Cardiac septum (tissue), 1 donor: ENCODE measurements at places on chromosomes 2 and 18. TPM values are rescaled to one million over a fixed set of nuclear protein-coding genes. Genes with fewer than 3 reads are reported as not detected.

DNA sequence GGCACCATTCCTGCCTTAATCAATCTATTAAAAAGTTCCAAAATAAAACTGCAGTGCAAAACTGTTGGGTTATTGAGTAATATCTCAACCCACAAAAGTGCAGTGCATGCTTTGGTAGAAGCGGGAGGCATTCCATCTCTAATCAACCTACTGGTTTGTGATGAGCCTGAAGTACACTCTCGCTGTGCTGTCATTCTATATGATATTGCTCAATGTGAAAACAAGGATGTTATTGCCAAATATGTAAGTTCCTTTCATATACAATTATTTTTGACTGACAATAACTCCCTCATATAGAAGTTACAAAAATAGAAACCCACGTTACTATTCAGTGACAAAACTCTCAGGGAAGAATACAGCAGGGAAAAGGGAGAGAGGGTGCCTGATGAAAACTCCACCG lies 43.0 kb downstream of the OSGEPL1 start:
- no peak for DNase-seq

DNA sequence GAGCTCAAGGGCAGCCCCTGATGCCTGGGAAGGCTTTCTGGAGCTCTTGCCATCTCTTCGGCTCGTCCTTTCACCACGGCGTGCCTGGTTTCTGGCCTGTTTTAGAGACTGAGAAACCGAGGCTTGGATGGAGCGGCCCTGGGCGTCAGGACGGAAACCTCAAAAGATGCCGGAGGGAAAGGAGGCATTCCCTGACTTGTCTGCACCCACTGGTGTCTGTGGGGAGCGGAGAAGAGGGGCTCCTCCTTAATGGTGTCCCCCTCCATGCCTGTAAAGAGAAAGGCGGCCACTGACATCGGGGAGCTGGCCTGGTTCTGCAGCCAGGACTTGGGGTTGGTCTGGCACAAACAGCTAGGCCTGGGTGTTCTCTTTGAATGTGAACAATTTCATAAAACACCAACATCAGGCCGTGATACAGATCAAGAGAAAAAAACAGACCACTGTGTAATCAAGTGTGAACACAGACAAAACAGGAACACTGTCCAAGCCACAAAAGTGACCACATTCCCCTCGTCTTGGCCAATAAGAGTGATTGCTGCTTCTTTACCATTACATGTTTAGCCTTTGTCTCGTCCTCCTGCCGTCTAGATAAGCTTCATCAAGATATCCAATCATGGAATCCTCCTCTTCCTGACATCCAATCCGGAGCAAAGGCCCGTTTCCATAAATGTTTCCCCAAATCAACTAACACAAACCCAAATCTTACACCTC lies 633 bp upstream of the ILKAP start:
- no peak for DNase-seq

DNA sequence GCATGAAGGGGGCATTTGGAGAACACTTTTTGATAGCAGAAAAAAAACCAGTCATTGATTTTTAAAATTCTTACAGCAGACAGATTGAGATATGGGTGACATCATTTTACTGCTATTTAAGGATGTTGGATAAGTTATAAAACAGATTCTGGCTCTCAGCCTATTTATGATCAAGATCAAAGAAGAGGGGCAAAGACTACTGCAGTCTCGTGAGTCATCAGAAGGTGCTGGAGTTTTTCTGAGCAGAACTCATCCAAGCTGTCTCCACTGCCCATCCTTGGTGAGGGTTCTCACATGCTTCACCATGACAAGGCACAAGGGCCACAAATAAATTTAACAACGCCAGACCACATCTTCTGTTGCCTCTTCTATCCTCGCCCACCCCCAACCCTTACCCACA lies 58.8 kb downstream of the ST6GAL2 start:
- DNase-seq = no peak

DNA sequence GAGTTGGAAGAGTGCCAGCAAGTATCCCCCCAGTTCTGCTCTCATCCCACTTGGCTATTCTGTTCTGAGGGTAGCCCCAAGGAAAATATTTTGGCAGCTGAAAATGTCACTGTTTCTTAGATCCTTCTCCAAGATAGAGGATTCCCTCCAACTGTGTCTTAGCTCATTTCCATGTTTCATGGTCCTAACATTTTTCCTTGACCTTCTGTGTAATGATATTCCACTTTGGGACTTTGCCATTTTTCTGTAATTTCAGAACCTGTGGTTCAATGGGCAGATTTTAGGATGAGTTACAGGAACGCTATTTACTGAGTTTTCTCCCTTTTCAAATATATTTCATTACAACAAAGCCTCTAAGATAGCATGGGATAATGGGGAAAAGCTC lies 34.7 kb downstream of the NHEJ1 start:
- DNase-seq = no peak

DNA sequence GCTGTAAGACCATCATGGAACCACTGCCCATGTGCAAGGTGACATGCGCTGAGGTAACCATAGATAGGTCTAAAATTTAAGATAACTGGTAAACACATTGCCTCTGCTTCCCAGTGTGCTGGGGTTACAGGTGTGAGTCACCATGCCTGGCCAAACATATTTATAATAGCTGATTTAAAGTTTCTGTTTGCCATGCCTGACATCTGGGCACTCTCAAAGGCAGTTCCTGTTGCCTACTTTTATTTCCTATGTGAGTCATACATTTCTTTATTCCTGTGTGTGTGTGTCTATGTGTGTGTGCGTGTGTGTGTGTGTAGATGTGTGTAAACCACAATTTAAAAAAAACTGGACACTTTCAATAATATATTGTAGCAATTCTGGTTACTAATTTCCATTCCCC lies 415.2 kb upstream of the NETO1 start:
- DNase-seq = no peak

- DNase-seq = no peak
Observed at GRCh38 chr2:190094316-190094871, 31.9 kb upstream of the MSTN start.

GRCh38 chr2:23204685-23205242 lies 180.2 kb upstream of the KLHL29 start:
- no peak for DNase-seq

GRCh38 chr2:236078297-236079255 lies 89.6 kb downstream of the GBX2 start:
- no peak for DNase-seq

- DNase-seq = no peak
Observed at GRCh38 chr18:75393721-75394120, 33.8 kb downstream of the SMIM21 start.

DNA sequence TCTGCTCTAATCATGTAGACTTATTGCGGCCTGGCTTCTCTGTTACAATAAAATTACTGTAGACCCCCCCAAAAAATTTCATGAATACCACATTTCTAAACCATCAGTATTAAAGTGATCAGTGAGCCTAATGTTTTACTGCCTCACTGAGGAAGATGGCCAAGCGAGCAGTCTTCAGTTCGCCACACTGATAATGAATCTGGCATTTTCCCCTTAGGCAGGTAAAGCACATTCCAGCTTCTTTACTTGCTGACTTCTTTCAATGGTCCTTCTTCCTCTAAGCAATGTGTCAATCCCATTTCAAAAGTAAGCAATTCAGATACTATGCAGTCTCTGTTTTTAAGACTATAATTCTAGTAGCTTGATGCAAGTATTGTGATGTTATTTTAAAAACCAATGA lies 137.6 kb downstream of the LAMA1 start:
- no peak for DNase-seq

DNA sequence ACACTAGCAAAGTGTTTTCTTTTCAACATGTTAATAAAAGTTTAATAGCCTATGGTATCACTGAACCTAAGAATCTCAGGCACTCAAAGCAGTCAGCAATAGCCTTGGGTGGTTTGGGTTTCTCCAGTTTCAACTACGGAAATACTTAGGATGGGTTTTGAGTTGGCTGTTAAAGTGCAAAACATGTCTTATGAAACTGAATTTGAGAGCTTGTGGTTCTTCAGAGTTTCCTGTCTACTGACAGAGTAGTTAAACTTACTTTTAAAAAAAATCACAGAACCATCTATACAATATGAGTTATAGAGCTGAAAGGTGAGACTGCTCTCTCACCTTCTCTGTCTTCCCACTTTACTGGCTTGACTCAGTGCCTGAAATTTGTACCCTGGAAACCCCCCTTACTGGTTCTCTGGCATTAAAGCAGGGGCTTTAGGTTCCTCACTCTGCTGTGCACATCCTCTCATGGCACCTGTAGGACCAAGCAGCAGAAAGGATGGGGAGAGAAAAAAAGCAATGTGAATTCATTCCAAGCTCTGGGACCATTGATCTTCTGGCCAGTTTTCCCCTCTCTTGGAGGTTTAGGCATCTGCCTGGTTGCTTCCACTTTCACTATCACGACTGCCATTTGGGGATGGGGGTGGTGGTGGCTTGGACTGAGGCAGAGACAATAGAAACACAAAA lies 18.1 kb downstream of the CCDC141 start:
- no peak for DNase-seq

DNA sequence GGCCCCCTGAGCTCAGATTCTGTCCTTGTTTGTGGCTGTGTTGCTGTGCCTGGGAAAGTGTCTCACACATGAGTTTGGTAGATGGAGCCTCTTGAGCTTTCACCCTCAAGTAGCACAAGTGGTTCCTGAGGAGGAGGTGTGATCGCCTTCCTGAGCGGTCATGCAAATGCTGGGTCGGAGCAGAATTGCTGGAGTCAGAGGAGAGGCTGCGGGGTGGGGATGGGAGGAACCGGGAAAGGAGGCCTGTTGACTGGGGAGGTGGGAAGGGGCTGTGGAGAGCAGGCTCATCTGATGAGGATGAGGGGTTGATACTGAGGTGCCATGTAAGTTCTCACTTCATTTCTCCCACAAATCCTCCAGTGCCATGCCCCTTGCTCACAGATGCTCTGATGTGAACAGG lies 48.4 kb upstream of the ATG16L1 start:
- no peak for DNase-seq

- no peak for DNase-seq
Observed at GRCh38 chr18:8657050-8657820, 48.0 kb downstream of the RAB12 start.

- no peak for DNase-seq
Observed at GRCh38 chr2:5751873-5752482, 59.8 kb downstream of the SOX11 start.

The NR4A2 gene
- 1.1 TPM for total RNA-seq

The CARF gene
- total RNA-seq = 9.0 TPM

The PARD3B gene
- 9.5 TPM for total RNA-seq

The CWC22 gene
- total RNA-seq = 13.1 TPM

The PROC gene
- not detected for total RNA-seq

The SIX2 gene
- 0.89 TPM for total RNA-seq

The GRHL1 gene
- total RNA-seq = 1.1 TPM
